ENCODE measurements at places on chromosomes 7 and 10.

GRCh38 chr7:6171532-6172223 is 100.7 kb downstream of the CYTH3 start:
- no peak for DNase-seq

DNA sequence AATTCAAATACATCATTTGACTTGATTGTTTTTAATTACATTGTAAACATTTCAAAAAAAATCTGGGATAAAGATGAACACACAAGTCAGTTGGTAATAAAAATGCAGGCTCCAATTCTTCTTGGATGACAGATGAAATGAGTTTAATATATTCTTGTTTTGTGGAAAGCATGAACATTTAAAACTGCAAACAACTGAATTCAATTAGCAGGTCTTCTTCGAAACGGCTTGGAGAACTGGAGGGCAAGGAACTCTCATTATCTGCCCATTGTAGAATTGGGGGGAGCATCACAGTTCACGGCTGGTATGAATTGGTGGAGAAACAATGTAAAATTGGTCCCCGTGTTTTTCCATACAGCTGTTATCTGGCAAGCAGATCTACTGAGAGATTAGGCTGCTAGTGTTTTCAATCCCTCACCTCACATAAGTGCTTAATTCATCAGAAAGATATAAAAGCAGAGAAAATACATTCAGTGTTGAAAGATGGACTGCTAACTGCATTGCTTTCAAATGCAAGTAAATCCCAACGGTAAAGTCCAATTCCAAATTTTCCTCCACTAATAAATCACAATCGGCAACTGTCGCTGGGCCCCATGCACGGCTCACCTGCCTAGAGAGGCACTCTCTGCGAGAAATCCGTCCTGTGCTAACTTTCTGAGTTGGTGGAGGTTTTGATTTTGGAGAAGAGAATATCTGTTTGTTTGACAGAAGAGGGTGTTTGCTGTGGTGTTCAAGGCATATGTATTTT is 199.5 kb downstream of the ZNF438 start:
- DNase-seq, result no peak

- no peak for DNase-seq
Measured at GRCh38 chr7:51017576-51018535, 235.2 kb upstream of the GRB10 start.

DNA sequence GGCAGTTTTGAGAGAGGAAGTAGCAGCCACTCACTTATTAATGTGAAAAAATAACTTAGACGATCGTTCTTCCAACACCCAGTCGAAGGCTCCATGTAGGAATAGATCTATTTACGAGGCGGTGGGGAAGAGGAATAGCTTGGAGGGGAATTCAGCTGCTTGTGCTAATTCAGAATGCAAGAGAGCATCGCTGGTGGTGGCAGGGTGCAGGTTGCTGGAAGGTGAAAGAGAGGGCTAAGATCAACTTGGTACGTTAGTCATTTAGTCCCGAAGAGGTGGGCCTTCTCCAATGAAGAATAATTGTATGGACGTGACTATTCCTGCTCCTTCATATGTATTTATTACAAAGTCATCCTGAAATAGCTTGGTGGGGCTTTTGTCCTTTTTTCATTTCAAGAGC is 98.5 kb downstream of the SEC23IP start:
- no peak for DNase-seq

- DNase-seq, result no peak
Measured at GRCh38 chr7:124071843-124072242, 39.0 kb upstream of the TMEM229A start.

DNA sequence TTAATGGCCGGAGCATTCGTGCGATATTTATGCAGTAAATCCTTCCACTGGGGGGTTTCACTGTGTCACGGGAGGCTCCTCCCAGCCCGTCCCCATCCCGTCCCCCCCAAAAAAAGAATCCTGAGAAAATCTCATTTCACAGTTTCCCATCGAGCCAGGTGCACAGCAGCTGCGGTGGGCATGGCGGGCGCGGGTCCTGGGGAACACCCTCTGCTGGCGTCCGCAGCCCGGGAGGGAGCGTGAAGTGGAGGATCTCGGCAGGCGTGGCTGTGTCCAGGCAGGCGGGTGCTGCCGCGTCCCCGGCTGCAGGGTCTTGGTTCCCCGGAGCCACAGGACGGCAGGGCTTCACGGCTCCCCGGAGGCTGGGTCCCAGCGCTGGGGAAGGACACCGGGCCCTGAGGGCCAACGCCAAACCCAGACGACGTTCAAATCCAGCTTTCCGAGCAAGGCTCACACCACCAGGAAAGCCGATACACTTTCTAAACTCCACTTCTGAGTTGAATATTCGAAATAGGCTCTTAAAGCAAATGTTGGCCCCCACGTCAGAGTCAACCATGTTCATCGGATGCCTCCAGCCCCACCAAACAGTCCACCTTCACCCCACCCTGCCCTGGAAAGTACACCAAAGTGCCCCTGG is 55.7 kb downstream of the PDGFA start:
- DNase-seq, result no peak

DNA sequence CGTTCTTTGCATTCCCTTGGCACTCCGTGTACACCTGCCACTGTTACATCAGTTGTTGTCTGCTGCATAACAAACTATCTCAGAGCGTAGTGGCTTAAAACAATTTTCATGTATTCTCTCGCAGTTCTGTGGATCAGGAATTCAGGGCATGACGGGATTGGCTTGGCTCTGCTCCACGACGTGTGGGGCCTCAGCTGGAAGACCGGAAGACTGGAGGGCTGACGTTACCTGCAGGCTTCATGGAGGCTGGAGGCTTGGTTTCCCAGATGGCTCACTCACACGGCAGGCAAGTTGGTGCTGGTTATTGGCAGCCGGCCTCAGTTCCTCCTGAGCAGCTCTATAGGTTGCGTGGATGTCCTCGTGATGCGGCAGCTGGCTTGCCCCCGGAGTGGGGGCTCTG is 25.5 kb downstream of the NYAP1 start:
- DNase-seq, result no peak

DNA sequence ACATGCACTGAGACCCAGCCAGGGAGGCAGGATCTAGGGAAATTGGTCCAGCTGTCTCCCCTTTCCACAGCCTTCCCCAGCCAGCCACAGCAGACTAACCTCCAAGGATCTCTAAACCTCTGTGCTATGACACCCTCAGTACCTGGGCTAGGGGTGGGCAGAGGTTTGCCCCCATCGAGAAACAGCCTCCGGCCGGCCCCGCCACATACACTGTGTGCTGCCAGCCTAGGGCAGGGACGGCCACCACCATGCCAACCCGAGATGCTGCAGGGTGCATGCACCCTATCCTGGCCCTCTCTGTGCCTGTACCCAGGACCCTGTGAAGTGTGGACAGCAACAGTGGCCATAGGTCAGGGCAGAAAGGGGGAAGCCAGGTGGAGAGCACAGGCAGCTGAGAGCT is 58.1 kb downstream of the PARP12 start:
- DNase-seq, result no peak

DNA sequence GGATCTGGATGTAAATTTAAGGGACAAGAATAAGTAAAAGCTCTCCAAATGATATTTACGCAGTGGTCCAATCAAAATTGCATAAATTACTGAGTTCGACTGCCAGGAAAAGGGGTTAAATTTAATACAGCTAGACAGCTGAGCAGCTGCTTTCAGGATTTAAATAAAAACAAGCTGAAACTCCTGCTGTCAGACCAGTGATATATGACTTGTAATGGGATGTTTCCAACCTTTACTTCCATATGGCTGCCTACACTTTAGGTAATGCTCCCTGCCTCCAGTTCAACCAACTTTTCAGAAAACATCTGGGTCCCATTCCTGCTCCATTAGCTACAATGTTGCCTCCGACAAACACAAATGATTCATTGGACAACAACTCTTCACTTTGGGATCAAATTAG is 326.3 kb upstream of the DGKB start:
- DNase-seq, result no peak

- no peak for DNase-seq
Measured at GRCh38 chr10:6008497-6009142, 31.3 kb upstream of the IL15RA start.

- no peak for DNase-seq
Measured at GRCh38 chr7:2864204-2864985, 20.3 kb upstream of the GNA12 start.

DNA sequence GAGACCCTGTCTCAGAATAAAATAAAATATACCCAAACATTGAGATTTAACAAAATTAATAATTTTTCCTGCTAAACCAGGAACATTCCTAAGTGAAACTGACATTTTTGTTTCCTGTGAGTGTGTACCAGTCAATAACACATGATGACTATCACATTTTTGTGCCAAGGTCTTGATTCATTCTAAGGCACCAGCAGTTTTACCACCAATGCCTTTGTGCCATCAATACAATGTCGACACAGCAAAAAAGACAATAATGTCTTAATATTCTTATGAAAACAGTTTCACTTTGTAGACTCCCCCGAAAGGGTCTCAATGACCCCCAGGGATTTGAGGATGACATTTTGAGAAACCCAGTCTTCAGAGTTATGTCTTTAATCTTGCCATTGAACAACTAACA is 7.2 kb upstream of the CADPS2 start:
- no peak for DNase-seq

DNA sequence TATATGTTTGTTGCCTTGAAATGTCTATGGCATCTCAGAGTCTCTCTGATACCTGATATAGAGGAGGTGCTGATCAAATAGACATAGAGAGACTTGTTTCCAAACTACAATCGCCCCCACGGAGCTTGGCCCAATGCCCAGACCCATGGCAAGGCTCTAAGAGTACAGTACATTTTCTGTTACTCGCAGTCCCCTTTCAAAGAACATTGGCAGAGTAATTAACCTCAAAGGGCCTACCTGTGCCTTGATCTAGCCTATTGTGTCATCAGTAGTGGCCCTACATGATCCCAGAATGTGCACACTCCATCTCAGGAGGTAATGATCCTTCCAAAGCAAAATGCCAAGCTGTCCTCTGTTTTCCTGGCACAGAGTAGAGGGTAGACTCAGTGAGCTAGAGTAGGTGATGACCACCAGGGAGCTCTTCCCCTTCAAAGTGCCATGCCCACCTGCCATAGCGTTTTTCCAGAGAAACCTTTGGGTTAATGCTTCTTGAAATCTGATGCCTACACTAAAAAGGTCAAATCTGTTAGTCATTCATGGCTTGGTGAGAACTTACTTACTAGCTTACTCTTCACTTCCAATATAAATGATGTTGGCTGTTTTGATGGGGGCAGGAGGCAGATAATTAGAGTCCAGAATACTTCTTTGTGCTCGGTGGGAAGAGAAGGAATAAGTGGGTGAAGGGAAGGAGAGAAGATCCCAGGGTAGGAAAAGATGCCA is 41.2 kb upstream of the ACSL5 start:
- no peak for DNase-seq

GRCh38 chr10:103747193-103747865 is 108.0 kb downstream of the SH3PXD2A start:
- no peak for DNase-seq

DNA sequence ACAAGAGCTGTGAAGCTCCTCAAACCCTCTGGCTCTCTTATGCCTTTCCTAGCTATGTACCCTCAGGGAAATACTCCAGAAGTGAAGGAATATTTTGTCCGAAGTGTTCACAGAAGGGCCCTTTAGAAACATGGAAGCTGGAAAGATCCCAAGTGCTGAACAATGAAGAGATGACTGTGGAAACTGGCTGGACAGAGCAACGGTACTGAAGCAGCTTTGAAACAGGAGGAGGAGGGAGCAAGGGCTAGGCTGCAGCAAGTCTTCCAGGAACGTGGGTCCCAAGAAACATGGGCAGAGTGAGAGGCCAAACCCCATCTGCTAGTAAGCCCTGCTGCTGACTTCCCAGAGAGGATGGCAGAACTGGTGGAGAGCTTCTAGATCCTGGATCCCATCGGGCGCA is 3.0 kb upstream of the PSAP start:
- no peak for DNase-seq

All from stimulated activated CD4-positive, alpha-beta T cell treated with anti-CD3 and anti-CD28 coated beads, Interleukin-1b, Interleukin-23, amount 100 ng/mL, for 4 hours (primary cell).